ENCODE measurements at places on chromosomes 2 and 18. TPM values are rescaled to one million over a fixed set of nuclear protein-coding genes. Genes with fewer than 3 reads are reported as not detected.

DNA sequence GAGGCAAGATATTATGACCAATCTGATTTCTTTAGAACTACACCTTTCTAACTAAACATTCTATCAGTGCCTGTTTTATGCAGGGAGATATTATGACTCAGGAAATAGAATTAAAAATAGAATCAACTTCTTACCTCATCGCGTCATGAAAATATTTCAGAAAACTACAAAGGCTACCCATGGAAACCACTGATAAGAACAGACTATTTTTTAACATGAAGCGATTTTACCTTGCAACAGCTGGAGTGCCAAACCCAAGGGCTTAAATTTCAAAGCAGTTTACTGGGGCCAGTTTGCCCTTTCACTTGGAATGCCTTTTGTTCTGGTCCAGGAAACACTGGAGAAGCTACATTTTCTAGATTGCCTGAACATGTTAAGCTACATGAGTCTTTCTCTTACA lies 304.8 kb upstream of the CCDC68 start:
- no peak overlapping the region for H3K27ac ChIP-seq
- H3K4me1 ChIP-seq = peaks cover 42% of the 10 kb centered on the region
- no peaks in the 10 kb centered on the region for H3K36me3 ChIP-seq
- no peaks in the 10 kb centered on the region for H3K27me3 ChIP-seq
- no peak overlapping the region for H3K4me3 ChIP-seq

Gene CRYGD
- not detected for total RNA-seq

Gene SLC9A4
- total RNA-seq = not detected

Gene SFTPB
- total RNA-seq = not detected

Gene ANKRD62
- total RNA-seq = not detected

GRCh38 chr2:81901017-81901416 lies 1596.5 kb upstream of the LRRTM1 start:
- H3K4me3 ChIP-seq = no peak overlapping the region
- no peaks in the 10 kb centered on the region for H3K27me3 ChIP-seq
- DNase-seq = no peak
- no peaks in the 10 kb centered on the region for H3K36me3 ChIP-seq

DNA sequence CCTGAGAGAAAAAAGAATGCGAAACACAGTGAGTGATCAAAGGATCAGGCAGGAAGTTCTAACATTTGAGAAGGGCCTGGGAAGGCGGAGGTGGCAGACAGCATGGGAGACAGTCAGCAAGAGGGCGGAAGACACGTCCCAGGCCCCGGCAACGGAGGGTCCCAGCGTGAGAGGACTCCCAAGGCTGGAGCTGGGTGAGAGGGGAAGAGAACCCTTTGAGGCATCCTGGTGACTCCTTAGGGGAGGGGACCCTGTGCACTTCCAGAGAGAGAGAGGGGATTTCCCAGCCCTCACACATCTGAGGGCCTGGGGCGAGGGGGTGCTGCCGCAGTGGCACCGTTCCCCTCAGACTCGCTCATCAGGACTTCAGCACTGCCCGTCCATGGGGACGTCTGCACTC lies 133.4 kb downstream of the RTP5 start:
- peaks cover 13% of the 10 kb centered on the region for H3K4me1 ChIP-seq
- no peak overlapping the region for H3K27ac ChIP-seq
- DNase-seq = no peak

Measured in naive thymus-derived CD8-positive, alpha-beta T cell (primary cell).